ENCODE measurements at places on chromosomes 5 and 9. TPM values are rescaled to one million over a fixed set of nuclear protein-coding genes. Genes with fewer than 3 reads are reported as not detected.

Gene CCDC180
- 0.29 TPM for total RNA-seq

Gene TAS2R1
- not detected for total RNA-seq

Gene CYLC2
- not detected for total RNA-seq

Gene OR2K2
- total RNA-seq = not detected

Gene SPINK6
- total RNA-seq = not detected

Gene JAK2
- 3.0 TPM for total RNA-seq

Gene LCN6
- not detected for total RNA-seq

Gene CCDC152
- total RNA-seq = 2.7 TPM

Gene DNAH5
- total RNA-seq = 1.7 TPM

Gene FSD1L
- total RNA-seq = 1.6 TPM

Gene NUTM2G
- total RNA-seq = not detected

Gene FAM169A
- 11.1 TPM for total RNA-seq

Gene WNK2
- total RNA-seq = 1.0 TPM

Gene IRX2
- 17.2 TPM for total RNA-seq

Gene PDLIM4
- total RNA-seq = 129 TPM

Gene MARVELD2
- 13.1 TPM for total RNA-seq

Gene SLC6A7
- total RNA-seq = not detected

Gene PCDHGB5
- 4.0 TPM for total RNA-seq

Gene ACOT12
- not detected for total RNA-seq

Gene TMEM8B
- 4.2 TPM for total RNA-seq

Gene RGMB
- 20.9 TPM for total RNA-seq

Gene AQP7
- not detected for total RNA-seq

Gene ARID3C
- not detected for total RNA-seq

Gene GDA
- 1.2 TPM for total RNA-seq

Gene GABRA1
- total RNA-seq = not detected

Gene PIP5K1B
- not detected for total RNA-seq

Gene SOHLH1
- not detected for total RNA-seq

Gene FBP2
- total RNA-seq = not detected

Gene HSPB3
- total RNA-seq = not detected

Gene PTPN3
- total RNA-seq = 53.0 TPM

Gene IL5
- not detected for total RNA-seq

Gene PCDHGA10
- total RNA-seq = 0.58 TPM

Data from epithelial cell of proximal tubule (primary cell).